A549 treated with Hydrocortisone at 1 μM for 4 hours (cell line): ENCODE measurements at places on chromosomes 6 and 20. TPM values are rescaled to one million over a fixed set of nuclear protein-coding genes. Genes with fewer than 3 reads are reported as not detected.

Gene GFRAL
- not detected in 5 replicates for total RNA-seq

Gene MPC1
- total RNA-seq = 3.9 to 5.1 TPM (median 4.7 TPM) in 5 replicates

Gene CHD6
- total RNA-seq = 5.6 to 12.1 TPM (median 9.9 TPM) in 5 replicates

Gene NRN1
- total RNA-seq = 0.38 to 1.0 TPM (median 0.60 TPM) in 5 replicates

Gene TNXB
- 0.32 to 0.66 TPM (median 0.52 TPM) in 5 replicates for total RNA-seq

Gene SDC4
- total RNA-seq = 98.7 to 125 TPM (median 105 TPM) in 5 replicates

Gene C6orf58
- total RNA-seq = 0.12 to 0.18 TPM (median 0.18 TPM) in 3 of 5 replicates, not detected in the others

Gene MYCT1
- total RNA-seq = 0.02 to 0.07 TPM in 2 of 5 replicates, not detected in the others

Gene OR12D3
- not detected in 5 replicates for total RNA-seq

Gene SAPCD1
- total RNA-seq = 2.6 to 4.9 TPM (median 3.2 TPM) in 5 replicates

Gene ROS1
- total RNA-seq = 0.17 to 0.29 TPM (median 0.21 TPM) in 5 replicates

Gene SLC35B3
- total RNA-seq = 7.1 to 8.0 TPM (median 7.8 TPM) in 5 replicates

Gene SEL1L2
- not detected in 5 replicates for total RNA-seq

Gene TCF15
- total RNA-seq = not detected in 5 replicates

Gene LY6G5C
- 0.75 to 2.1 TPM (median 1.5 TPM) in 5 replicates for total RNA-seq

Gene CGA
- total RNA-seq = 0.24 to 0.59 TPM (median 0.39 TPM) in 5 replicates

Gene RANBP9
- 10.3 to 14.5 TPM (median 12.7 TPM) in 5 replicates for total RNA-seq

Gene RSPO3
- 65.9 to 80.7 TPM (median 69.0 TPM) in 5 replicates for total RNA-seq

Gene KCNK5
- 1.0 to 1.5 TPM (median 1.2 TPM) in 5 replicates for total RNA-seq

Gene MYL9
- total RNA-seq = 14.8 to 28.3 TPM (median 18.9 TPM) in 5 replicates

Gene WFDC5
- not detected in 5 replicates for total RNA-seq

Gene NMBR
- not detected in 5 replicates for total RNA-seq

Gene AGER
- 1.2 to 2.3 TPM (median 1.6 TPM) in 5 replicates for total RNA-seq

Gene TSPO2
- 0.15 TPM in 1 of 5 replicates, not detected in the others for total RNA-seq

Gene DHX16
- total RNA-seq = 25.6 to 29.8 TPM (median 27.5 TPM) in 5 replicates

Gene ASF1A
- total RNA-seq = 7.1 to 8.9 TPM (median 8.1 TPM) in 5 replicates

Gene GSTA4
- 7.8 to 9.8 TPM (median 8.5 TPM) in 5 replicates for total RNA-seq

Gene ZNF337
- 16.4 to 23.3 TPM (median 18.6 TPM) in 5 replicates for total RNA-seq

Gene SIRPG
- total RNA-seq = not detected in 5 replicates
